ENCODE measurements at places on chromosomes 3 and 15. TPM values are rescaled to one million over a fixed set of nuclear protein-coding genes. Genes with fewer than 3 reads are reported as not detected.
A peak's percentile ranks its signal among the peaks of the same experiment; 100 is the strongest.

GRCh38 chr15:62709261-62709660 is 333.3 kb upstream of the TPM1 start:
- no peak for DNase-seq

GRCh38 chr3:108834551-108834950 is 12.0 kb downstream of the TRAT1 start:
- no peak for DNase-seq

DNA sequence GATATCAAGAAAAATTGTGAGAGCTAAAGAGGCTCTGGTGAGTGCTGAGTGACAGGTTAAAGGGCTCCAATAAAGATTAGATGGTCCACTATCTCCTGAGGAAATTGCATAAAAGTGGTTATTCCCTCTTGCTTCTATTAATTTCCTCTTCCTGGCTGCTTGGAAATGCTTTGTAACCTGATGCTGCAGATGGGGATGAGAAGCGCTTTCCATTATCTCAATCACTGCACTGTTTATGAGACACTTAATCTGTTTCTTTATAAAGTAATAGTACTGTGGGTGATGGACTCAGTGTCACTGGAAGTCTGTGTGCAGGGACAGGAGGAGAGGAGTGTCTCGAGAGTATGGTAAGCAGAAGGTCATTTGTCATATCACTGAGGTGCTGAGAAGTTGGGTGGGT is 305.3 kb downstream of the EPHB1 start:
- no peak for DNase-seq

DNA sequence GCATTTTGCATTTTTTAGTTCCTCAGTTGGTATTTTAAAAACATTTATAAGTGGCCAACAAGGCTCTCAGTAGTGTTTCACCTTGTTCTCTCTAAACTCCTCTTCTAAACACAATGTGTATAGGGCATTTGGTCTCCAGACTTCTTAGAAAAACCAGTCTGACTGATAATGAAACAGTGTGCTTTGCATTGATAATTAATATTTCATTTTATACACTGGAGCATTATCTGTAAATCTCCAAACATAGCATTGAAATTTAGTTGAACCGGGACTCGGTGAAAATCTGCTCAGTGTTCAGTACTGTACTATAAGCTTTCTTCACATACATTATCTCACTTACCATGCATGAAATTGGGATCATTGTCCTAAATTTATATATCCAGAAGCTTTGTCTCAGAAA is 53.6 kb downstream of the SETD5 start:
- DNase-seq: no peak

GRCh38 chr3:58419780-58420507 is 13.7 kb downstream of the PDHB start:
- peak; percentile 77 for DNase-seq

DNA sequence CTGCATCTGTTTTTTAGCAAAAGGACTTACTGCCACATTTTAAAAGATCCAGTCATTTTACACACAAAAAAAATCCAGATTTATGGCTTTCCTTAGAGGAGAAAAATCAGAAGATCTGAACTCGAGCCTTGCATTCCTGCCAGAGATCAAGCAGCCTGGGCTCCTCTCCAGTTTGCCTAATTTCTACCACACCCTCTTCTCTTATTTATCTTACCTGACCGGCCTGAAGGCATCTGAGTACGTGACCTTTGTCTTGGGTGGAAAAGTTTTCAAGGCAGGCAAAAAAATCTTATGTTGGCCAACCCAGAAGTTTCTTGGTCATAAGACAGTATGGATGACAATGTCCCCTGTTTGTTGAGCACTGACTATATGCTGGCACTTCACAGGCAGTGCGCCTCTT is 60.3 kb downstream of the CHRD start:
- DNase-seq: no peak

STOML1 gene
- 23.5 TPM for total RNA-seq

KIF15 gene
- total RNA-seq: 0.63 TPM

CFAP100 gene
- not detected for total RNA-seq
